ENCODE measurements at places on chromosomes 5 and 9.

- no peak for DNase-seq
Measured at GRCh38 chr9:114125476-114126013, 26.5 kb upstream of the KIF12 start.

DNA sequence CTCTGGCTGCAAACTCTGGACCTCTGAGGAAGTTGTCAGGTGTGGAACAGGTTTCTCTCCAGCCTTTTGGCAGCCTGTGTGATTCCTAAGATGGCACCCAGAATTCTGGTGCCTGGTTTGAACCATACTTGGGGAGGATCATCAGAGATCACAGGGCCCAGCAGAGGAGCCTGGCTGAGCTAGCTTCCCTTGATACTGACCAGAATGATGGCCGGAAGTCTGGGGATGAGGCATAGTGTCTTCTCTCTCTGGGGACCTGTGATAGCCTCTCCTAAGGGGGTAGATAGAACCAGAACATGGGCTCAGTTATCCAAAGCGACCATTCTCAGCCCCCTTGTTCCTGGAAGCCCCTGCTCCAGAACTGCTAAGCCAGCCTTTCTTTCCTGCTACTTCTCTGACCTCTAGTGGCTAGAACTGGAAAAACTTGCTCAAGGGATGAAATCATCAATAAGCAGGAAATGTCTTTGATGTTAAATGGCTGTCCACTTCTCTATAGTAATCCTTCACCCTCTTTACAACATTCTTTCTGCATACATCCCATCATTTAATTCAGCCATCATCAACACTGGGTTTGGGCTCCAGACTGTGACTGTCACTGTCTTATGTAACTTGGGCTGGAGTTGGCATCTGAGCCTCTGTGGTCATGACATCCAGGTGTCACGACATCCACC, 55.1 kb downstream of the C9orf152 start:
- DNase-seq: peak; percentile 56

DNA sequence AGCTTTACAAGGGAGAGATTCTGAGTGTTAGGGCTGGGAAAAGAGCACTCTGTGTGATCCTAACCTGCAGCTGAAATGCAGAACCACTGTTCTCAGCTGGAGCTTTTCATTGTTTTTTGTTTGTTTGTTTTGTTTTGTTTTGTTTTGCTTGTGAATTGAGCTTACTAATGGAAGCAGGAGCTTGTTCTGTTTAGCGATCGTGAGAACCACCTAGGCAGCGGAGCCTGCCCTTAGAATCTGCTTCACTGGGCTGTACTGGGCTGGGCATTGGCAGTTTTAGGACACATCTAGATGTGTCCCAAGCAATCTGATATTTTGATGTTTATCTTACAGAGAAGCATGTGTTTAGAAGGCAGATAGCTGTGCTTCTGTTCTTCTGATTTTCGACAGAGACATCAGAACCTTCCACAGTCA, 14.3 kb downstream of the SYK start:
- DNase-seq: no peak

GRCh38 chr5:101306391-101307137, 403.5 kb upstream of the ST8SIA4 start:
- DNase-seq: peak; percentile 37

DNA sequence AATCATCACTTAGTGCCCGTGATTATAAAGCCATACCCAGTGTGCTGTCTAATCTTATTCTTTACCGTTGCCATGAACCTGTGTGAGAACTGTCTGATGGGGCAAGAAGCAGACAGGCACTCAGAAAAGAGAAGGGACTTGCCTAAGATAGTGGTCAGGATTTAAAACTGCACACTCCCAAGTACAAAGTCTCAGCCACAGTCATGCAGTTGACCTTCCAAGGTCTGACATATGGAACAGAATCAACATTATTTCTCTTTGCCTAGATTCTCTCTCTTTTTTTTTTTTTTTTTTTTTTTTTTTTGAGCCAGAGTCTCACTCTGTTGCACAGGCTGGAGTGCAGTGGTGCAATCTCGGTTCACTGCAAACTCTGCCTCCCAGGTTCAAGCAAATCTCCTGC, 1.9 kb upstream of the PPP2CA start:
- DNase-seq: no peak

GRCh38 chr5:66892716-66893115, 296.5 kb downstream of the MAST4 start:
- DNase-seq: peak; percentile 48

DNA sequence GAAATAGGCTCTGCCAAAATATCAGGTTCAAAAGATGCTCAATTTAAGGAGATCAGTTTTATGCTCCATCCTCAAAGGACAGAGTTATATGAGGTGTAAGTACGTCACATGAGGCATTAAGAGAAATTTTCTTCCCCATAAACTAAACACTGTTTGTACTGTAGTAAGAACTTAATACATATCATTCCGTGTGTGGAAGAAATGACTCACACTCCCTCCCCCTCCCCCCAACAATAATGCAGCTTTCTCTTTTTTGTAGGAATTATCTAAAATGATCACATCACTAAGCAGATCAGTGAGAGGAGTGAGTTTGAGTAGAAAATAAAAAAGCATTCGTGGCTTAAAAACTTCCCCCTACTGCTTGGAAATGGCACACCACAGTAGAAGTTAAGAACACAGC, 2.2 kb downstream of the CDH12 start:
- no peak for DNase-seq
